Stimulated activated CD8-positive, alpha-beta memory T cell treated with anti-CD3 and anti-CD28 coated beads, Interleukin-2, amount 100 ng/mL, for 1 hour (primary cell): ENCODE measurements at places on chromosomes 16 and 17.

GRCh38 chr17:12591021-12591735 is 74.5 kb upstream of the MYOCD start:
- no peak for DNase-seq

DNA sequence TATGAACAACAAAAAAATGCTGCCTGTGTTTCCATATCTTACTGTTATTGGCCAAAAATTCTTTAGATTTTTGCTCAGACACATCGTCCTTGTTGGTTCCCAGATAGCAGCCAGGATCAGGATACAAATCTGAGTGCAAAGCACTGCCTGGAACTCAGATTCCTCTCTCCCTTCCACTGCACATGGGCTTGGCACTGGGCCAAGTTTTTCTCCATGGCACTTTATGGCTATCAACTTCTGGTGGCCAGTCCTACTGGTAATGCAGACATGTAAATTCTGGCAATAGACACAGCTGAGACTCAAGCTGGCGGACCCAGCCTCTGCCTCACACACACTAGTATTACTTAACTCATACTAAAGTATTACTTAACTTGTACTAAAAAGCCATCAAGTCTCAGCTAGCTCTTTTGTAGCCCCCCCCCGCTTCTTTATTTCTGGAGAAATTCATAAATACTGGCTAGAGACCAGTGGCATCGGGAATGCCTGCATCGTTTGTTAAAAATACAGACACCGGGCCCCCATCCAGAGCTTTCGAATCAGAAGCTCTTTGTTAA is 181.2 kb upstream of the COX10 start:
- no peak for DNase-seq

DNA sequence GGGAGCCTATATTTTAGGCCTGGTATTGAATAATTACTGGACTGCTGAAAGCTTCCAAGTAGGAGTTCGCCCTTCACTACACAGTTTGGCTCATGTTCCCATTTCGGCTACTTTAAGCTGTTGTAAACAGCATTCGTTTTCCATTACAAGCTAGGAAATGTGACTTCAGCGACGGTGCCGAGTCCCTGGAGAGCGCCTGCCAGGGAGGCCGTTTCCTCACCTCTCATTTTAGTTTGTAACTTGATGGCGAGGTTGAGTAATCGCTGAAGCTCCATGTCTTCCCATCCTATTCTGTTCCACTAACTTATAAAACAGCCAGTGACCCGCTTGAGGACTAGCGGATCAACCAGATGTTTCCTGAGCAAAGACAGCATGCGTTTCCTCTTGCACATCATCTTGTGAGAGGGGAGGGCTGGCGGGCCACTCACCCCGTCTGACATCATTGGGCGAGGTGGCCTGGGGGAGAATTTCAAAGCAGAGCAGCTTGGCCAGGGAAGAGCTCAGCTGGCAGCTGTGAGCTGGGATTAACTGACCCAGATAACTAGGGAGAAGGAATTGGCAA is 32.9 kb downstream of the PCTP start:
- DNase-seq: no peak

- DNase-seq: no peak
These were observed 2.3 kb upstream of the ITGA3 start for GRCh38 chr17:50053654-50053960.

- DNase-seq: no peak
These were observed 1.2 kb downstream of the TMC6 start for GRCh38 chr17:78127239-78127887.

DNA sequence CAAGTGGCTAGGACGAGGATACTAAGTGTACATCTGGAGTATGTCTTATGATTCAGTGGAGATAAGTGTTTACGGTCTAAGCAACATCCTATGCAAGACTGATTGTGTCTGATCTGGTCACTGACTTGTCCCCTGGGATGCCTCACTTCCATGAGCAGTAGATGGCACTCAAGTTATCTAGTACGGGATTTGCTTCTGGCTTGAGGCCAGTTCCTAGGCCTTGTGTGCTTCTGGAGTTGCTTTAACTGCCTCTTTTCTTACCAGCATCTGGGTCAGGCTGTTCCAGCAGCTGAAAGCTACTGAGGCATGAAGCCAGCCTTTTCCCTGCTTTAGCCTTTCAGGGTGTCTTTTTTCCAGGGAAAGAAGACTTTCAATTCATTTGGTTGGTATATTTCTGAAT is 23.0 kb downstream of the SUPT6H start:
- DNase-seq: no peak

DNA sequence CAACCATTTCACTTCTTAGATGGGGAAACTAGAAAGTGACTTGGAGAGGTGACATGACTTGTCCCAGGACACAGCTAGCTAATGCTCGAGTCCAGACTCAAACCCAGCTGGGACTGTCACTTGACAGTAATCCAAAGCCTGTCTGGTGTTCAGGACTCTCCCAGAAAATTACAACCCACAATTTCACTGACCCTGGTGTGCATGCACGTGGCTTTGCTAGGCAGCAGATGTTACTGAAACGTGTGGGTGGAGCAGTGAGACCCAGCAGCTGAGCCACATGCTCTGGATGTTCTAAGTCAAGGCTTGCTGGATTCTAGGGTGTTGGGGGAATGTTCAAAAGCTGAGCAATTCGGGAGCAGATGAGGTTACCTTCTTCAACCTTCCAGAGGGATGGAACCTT is 364.6 kb downstream of the GRIN2A start:
- no peak for DNase-seq

GRCh38 chr17:17493986-17494466 is 2.2 kb downstream of the RASD1 start:
- DNase-seq: no peak

GRCh38 chr17:77356690-77357201 is 216.0 kb downstream of the SEC14L1 start:
- DNase-seq: no peak

GRCh38 chr17:42774066-42774745 is 957 bp downstream of the VPS25 start:
- no peak for DNase-seq

- no peak for DNase-seq
These were observed 39.5 kb downstream of the RBFOX1 start for GRCh38 chr16:7372095-7372494.

- DNase-seq: no peak
These were observed 118.1 kb downstream of the NLK start for GRCh38 chr17:28160610-28161009.

DNA sequence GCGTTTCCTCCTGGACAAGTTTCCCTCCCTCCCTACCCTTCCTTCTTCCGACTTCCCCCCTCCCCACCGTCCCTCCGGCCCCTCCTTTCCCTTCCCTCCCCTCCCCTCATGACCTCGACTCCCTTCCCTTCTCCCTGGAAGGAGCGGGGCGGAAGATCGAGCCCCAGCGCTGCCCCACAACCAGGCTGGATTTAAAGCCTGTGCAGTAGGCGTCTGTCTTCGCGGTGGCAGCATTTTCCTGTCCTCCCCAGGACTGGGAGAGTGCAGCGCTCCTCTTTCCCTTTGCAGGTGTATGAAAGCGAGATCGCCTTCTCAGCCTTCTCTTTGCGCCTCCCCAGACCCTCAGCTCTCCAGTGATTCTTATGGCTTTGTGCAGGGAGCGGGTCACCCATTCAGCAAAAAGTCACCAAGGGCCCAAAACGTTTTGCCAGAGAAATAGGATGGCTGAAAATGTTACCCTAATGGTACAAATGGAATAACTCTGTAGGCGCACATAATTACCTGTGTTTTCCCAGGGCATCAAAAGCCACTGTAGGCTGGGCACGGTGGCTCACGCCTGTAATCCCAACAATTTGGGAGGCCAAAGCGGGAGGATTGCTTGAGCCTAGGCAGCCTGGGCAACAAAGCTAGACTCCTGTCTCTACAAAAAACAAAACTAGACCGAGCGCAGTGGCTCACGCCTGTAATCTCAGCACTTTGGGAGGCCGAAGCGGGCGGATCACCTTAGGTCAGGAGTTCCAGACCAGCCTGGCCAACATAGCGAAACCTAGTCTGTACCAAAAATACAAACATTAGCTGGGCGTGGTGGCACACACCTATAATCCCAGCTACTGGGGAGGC is 40.8 kb downstream of the SLFN12L start:
- no peak for DNase-seq

- DNase-seq: no peak
These were observed 4.6 kb downstream of the BCO1 start for GRCh38 chr16:81242977-81243618.

- DNase-seq: no peak
These were observed 802 bp downstream of the SETD6 start for GRCh38 chr16:58515871-58516767.

- no peak for DNase-seq
These were observed 15.1 kb downstream of the DRC7 start for GRCh38 chr16:57709663-57710062.

DNA sequence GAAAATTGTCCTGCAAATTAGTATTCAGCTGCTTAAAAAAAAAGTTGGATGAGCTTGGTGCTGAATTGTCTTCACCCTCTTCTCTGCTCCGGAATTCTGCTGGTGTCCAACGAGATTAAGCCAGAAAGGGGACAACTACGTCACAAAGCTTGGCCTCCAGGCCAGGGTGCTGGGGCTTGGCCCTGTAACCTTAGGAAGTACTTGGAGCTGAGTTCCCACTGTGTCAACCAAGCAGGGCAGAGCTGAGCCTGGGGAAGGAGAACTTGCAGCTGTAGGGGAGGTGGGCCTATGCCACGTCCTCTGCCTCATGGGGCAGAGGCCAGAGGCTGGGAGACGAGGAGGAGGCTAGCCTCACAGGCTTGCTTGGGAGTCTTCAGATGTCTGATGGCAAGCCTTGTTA is 71.2 kb downstream of the CLEC16A start:
- no peak for DNase-seq

- no peak for DNase-seq
These were observed 20.3 kb downstream of the KATNB1 start for GRCh38 chr16:57755726-57756423.

GRCh38 chr16:68487669-68488068 is 39.4 kb upstream of the SMPD3 start:
- DNase-seq: no peak

DNA sequence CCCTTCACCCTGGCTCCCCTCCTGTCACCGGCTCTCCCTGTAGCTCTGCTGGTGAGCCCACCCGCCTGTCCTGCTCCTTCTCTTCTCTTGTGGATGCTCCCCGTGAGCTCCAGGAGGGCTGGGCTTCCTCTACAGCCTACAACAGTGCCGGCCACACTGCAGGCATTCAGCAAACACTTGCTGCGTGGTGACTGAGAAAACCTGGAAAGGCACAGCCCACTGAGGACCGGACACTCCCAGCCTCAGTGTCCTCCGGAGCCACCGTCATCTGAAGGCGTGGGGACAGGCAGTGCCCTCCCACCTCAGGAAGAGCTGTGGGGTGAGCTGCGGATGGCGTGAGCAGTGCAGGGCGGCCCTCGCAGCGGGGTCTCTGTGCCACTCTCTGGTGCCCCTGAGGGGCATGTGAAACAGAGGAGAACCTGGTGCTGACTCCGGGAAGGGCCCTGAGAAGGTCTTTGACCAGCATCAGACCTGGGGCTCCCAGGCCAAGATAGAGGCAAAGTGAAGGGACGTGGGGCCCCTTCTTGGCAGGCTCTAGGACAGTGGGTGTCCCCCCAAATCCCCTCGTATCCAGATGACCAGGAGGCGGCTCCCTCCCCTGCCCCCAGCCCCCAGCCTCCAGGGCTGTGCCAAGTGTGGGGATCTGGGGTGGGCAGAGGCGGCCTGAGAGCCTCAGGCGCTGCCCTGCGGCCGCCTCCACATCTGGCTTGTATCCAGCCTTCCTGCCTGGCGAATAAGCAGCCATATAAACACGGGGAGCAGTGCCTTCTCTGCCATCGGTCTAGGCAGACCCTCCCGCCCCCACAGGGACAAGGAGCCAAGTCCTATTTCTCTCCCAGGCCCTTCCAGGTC is 44.0 kb upstream of the PABPN1L start:
- DNase-seq: no peak

DNA sequence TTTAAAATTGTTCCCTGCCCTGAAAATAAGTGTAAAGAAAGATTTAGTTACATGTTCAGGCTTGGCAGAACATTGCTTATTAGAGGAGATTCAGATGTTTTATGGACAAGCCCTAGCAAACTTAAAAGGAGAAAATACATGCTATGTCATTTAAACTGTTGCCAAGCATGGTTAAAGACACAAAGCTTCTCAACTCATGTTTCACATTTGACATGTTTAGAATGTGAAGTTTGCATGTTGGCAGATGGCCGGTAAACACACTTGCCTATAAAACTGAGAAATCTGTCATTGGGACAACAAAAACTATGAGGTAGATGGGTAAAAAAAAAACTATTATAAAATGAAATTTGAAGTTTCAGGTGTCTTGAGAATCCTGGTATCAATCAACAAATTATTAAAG is 5.8 kb downstream of the KRTAP29-1 start:
- DNase-seq: no peak

- no peak for DNase-seq
These were observed 27.5 kb upstream of the ADCY7 start for GRCh38 chr16:50238868-50239301.

DNA sequence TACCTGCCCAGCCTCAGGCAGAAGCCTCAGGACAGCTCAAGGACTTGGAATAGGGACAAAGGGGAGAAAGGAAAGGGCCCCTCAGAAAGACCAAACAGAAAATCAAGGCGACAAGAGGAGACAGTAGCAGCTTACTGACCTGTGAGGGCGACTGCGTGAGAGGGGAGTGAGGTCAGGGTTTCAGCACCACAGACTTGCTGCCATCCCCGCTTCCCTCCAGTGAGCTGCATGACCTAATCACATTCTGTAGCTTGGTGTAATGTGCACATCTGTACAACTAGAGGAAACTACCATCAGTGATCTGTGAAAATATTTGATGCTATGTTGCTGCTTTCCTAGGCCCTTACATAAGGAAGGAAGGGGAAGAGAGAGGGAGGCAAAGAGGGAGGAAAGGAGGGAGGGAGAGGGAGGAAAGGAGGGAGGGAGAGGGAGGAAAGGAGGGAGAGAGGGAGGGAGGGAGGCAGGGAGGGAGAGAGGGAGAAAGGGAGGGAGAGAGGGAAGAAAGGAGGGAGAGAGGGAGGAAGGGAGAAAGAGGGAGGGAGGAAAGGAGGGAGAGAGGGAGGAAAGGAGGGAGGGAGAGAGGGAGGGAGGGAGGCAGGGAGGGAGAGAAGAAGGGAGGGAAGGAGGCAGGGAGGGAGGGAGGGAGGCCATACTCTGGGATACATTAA is 404.9 kb upstream of the CDH5 start:
- no peak for DNase-seq

DNA sequence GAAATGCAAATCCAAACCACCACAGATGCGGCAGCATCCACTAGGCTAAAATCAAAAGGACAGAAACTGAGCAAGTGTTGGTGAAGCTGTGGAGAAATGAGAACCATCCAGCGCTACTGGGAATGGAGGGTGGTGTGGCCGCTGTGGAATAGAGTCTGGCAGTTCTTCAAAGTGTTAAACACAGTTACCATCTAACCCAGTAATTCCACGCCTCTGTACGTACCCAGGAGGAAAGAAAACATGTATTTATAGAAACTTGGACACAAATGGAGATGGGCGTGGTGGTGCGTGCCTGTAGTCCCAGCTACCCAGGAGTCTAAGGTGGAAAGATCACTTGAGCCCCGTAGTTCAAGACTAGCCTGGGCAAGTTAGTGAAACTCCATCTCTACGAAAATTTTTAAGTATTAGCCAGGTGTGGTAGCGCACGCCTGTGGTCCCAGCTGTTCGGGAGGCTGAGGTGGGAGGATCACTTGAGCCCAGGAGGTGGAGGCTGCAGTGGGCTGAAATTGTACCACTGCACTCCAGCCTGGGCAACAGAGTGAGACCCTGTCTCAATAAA is 11.6 kb downstream of the SLC25A10 start:
- no peak for DNase-seq

GRCh38 chr16:57991551-57992059 is 8.9 kb downstream of the ZNF319 start:
- no peak for DNase-seq
